Cortex of kidney (tissue), 1 donor: ENCODE measurements at places on chromosomes 4 and X.

- no peak for DNase-seq
Observed at GRCh38 chr4:145347684-145348083, 134.0 kb upstream of the SMAD1 start.

- no peak for DNase-seq
Observed at GRCh38 chrX:38103857-38104812, 97.8 kb downstream of the SYTL5 start.

DNA sequence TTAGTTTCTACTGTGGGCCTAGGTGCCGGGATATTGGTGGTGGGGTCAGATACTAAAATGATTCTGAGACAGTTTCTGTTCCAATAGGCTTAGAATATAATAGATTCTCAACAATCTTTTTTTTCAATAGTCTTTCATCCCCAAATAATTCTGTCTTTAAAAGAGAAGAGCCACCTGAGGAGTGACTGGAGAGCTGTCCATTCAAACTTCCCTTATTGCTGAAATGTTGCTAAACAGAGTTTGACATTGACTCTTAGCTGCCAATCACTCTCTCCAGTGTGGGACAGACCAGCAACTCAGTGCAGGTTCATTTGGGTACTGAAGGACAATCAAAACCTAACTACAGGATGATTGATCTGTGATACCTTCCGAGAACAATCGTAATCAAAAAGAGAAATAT lies 12.4 kb upstream of the ADH7 start:
- DNase-seq, result no peak

DNA sequence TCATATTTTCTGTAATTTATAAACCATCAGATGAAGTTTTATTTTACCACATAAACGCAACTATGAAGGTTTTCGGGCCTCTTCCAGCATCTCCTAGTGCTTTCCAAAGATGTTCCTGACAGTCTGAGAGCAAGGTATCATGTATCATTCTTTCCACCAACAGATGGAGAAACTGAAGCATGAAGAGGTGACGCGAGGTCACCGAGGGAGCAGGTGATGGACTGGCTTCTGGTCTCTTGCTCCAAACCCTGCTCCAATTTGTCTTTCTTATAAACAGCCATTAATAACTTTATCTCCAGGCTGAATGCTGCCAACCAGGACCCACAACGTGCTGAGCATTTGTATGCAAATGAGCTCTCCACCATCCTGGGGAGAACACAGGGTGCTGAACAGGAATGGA lies 86.3 kb upstream of the MAML3 start:
- DNase-seq, result no peak
